Stimulated activated CD4-positive, alpha-beta T cell treated with anti-CD3 and anti-CD28 coated beads, Interleukin-15, amount 100 ng/mL, for 48 hours (primary cell): ENCODE measurements at places on chromosomes 1 and 21.

DNA sequence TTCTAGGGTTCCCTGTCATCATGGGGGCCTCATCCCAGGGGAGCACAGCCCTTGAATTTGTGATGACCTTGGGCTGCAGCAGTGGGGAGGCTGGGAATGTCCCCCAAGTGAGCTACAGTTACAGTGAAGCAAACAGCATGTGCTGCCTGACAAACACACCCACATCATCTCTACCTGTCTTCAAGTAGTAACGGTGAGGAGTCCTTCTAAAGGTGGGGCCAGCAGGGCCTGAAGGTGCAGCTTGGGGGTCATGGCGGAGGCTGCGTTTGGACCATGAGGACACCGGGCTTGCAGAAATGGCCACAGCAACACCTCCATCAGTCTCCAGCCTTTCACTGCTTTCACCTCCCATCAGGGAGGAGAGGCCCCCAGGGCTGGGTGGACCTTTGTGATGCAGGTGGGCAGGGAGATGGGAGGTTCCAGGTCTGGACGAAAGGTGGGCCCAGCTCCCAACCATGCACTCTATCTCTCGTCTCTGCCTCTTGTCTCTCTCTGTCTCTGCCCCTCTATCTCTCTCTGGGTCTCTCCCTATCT lies 55.7 kb downstream of the WNT9A start:
- no peak for DNase-seq

GRCh38 chr1:160189649-160190625 lies at the start of gene CASQ1:
TSS of gene CASQ1 (plus strand) at chr1:160190575. CDS start at chr1:160190752, 177 bp downstream.
- DNase-seq = no peak

DNA sequence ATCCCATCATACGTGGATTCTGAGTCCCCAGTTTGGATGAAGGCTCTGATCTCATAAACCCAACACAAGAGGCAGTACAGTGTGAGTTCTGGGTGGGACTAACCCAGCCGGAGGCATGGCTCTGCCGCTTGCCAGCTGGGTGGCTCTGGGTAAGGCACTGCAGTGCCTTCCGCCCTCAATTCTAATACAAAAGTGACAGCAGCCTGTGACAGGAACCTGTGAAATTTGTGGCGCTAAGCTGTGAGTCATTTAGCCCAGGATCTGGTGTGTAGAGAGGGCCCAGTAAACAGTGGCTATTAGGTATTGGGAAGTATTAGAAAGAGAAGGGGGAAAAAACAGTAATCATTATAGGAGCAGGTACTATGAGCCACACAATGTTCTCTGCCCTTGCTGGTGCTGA lies 23.3 kb downstream of the HSPG2 start:
- DNase-seq = no peak

- no peak for DNase-seq
Observed at GRCh38 chr1:228835911-228836310, 100.6 kb downstream of the RHOU start.

- no peak for DNase-seq
Observed at GRCh38 chr1:74587888-74588287, 75.5 kb upstream of the LRRC53 start.

DNA sequence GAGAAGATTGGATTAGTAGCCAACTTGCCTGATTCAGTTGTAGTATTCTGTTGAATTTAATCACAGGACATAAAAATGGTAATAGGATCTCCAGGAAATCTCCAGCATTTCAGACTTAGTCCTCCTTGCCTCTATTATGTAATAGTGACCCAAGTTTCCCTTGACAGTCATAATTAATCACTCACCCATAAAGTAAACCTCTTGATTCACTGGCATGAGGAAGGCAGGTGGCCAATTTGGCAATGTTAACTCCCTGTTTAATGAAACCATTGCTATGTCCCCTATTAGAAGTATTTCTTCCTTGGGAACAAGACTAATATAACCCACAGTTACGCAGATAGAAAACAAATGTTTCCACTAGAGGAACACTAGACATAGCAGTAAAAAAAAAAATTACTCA lies 604.8 kb upstream of the CXADR start:
- no peak for DNase-seq

GRCh38 chr1:241645199-241645598 lies 5.0 kb upstream of the CHML start:
- no peak for DNase-seq

DNA sequence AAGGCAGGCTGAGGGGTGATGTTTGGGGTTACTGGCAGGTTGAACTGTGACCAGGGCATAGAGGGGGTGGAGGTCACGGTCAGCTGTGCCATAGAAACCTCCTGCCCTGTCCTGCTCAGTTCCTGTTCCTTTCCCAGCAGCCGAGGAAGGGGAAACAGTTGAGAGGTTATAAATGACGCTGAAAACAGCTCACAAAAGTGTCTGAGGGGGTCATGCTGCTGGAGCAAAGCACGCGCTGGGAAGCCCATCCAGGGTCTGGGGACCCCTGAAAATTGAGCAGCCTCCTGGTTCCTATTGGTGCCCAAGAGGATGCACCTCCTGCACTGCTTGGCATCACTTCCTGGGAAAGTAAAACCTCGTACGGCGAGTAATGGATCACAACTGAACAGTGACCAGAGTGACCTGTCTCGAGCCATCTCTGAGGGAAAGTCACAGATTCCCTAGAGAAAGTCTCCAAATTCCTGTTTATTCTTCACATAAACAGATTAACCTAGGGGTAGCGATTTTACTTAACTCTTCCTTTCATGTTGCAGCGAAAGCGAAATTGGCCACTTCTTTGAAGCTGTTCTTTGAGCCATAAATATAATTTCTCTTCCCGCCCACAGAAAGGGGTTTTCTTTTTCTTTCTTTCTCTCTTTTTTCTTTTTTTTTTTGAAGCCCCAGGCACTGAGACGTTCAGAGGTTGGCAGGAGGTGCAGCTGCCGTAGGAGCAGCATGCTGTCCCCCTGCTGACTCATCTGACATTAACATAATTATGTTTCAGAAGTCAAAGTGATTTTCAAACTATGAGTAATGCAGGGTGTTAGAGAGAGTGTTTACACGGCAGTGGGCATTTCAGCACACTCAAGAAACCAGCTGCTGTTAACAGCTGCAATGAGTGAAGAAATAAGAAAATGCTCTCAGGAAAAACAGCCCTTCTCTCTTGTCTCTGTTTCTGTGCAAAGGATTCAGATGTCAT lies 41.8 kb upstream of the ATF3 start:
- peak; percentile 49 for DNase-seq
